ENCODE measurements at places on chromosomes 1 and 21.

- no peak for DNase-seq
These were observed 9.6 kb downstream of the FCRL5 start for GRCh38 chr1:157542676-157543075.

GRCh38 chr1:198681831-198682759 lies 43.3 kb downstream of the PTPRC start:
- no peak for DNase-seq

GRCh38 chr1:11948822-11949458 lies 14.4 kb downstream of the PLOD1 start:
- DNase-seq, result no peak

DNA sequence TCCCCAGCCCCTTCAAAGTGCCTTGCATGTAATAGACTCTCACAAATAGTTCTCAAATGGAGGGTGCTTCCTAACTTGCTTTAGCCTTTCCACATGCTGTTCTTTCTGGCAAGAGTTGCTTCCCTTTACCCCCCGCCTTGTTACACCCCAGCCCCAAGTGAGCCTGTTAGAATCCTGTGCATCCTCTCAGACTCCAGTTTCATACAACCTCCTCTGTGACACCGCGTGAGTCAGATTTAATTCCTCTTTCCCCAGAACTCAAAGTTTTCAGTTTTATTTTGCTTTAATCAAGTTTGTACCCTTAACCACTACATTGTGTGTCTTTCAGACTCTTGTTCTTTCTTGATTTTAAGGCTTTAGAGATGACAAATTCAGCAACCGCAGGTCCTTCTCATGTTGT lies 234.5 kb upstream of the HOOK1 start:
- no peak for DNase-seq

GRCh38 chr1:80211691-80212380 lies 1205.3 kb upstream of the ADGRL4 start:
- DNase-seq, result no peak

GRCh38 chr21:44029460-44030087 lies 17.5 kb downstream of the TRAPPC10 start:
- no peak for DNase-seq

DNA sequence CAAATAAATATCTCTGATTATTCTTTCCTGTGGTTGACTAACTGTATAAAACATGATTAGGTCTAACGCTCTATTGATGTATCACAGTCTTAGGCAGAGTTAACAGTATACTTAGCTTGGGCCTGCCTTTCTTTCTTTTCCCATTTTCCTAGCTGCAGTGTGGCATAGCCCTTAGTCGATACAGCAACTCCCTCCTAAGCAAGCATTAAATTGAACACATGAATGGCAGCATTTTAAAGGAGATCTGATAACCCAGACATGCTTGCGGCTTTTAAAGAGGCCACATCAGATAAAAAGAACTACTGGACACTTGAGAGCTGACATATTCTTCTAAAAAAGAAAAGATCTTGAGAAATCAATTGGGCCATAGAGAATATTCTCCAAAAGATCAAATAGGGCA lies 312.0 kb upstream of the TMPRSS15 start:
- no peak for DNase-seq

GRCh38 chr1:202161151-202162046 lies 997 bp upstream of the PTPN7 start:
- no peak for DNase-seq

- no peak for DNase-seq
These were observed 134.6 kb downstream of the GLIS1 start for GRCh38 chr1:53604291-53604919.

DNA sequence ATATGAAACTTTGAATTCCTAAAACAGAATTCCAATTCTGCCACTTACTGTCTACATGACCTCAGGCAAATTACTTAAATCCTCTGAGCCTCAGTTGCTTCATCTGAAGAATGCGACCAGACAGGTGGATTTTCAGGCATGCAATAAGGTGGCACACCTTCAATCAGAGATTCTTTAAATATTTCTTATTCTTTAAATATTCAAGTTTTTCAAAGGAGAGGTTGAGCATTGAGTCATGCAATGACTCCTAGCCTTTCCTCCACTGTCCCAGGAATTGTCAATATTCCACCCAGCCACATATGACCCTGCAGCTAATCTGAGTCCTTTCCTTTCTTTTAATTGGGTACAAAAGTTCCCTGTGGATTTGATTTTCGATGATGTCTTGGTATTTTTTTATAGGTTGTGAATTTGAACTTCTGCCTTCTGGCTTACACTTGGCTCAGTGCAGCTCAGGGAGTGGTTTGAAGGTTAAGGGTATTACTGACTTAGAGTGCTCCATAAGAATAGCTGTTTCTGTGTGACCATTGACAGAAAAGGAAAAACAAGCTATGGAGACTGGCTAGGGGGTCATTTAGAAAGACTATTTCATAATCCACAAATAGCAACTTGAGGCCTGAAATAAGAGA lies 52.2 kb upstream of the PRDX6 start:
- DNase-seq, result no peak

- no peak for DNase-seq
These were observed 39.8 kb downstream of the FOXD2 start for GRCh38 chr1:47477595-47478080.

DNA sequence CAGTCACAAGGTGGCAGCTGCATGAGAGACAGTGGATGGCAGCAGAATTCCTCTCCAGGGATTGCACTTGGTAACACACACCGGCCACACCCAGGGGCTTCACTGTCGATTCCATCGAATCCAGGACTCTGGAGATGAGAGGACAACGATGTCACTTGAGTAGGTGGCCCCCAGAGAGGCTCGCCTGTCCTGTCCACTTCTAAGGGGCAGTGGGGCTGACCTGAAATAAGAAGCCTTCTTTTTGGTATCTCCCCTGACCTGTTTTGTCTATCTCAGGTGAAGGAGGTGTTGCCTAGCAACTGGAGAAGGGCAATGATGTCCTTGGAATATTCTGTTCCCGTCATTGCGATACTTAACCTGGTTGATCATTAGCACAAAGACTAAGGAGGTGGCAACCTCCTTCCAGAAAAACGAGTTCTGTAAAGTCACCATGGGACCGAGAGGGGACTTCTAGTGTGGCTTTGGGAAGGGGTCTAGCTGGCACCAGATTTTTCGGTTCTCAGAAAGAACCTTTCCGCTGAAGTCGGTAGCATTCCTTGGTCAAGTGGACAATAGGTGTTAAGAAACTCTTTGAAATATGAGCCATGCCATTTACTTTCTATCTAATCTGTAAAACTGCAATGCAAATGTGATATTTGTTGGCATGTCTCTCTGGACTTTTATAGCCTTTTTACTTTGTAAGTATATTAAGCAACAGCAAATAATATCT lies 85.2 kb upstream of the TMPRSS2 start:
- DNase-seq, result no peak

DNA sequence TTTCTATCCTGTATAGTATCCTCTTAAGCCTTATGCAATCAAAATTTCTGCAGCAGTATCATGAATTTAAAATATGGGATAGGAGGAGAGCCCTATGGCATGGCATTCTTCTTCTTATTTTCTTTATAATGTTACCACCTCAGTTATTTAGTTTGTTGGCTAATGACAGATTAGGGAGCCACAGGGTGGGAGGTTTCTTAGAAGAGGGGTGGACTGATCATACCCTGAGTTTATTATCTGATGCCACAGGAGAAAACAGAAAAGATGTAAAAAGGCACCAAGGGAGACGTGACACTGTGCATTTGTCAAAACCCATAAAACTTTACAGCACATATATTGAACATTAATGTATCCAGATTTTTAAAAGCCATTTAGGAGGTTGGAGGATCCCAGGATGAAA lies 66.9 kb downstream of the LRRC8D start:
- no peak for DNase-seq

- DNase-seq, result no peak
These were observed 11.3 kb downstream of the RWDD2B start for GRCh38 chr21:29007810-29008209.

DNA sequence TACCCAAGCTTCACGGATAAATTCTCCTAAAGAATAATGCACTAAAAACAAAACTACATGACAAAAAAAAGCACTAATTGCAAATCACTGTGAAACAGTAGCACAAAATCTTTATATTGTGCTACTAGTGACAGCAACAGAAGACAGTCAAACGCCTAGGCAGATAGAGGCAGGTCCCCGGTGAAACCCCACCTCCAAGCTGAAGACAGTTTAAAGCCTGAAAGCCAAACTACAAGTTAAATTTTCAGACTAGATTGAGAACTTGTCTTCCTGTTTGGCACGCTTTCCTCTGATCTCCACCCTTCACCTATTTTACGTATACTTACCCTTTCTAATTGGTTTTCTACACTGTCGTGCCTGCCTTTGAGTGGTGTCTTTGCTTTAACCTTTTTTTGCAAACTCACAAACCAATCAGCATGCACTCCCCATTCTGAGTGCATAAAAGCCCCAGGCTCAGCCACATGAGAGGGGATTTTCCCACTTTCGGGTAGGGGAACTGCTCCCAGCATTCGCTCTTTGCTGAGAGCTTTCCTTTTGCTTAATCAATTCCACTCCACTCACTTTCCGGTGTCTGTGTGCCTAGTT lies 3.6 kb upstream of the BACH1 start:
- no peak for DNase-seq

DNA sequence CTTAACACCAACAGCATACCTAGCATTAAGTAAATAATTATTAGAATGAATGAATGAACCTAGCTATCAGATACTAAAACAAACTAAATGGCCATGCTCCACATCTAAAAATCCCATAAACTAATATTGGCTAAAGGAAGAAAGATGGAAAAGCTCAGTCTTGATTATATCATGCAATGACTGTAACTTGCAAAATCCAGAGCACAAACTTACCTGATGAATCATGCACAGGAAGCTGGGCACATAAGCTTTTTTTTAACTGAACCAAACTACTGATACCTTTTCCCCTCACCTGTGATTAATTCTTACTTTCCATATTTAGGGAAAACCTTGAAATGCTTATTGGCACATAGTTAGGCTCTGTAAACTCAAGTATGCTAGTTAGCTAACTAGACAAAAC lies 70.2 kb downstream of the KIF14 start:
- no peak for DNase-seq

Measured in cortex of kidney (tissue), 1 donor.